NCI-H1105 (cell line): ENCODE measurements at places on chromosomes 11 and 22.

- no peak for DNase-seq
Observed at GRCh38 chr22:35960854-35961253, 67.8 kb downstream of the RBFOX2 start.

GRCh38 chr22:46272762-46273431 is 5.1 kb downstream of the TTC38 start:
- DNase-seq = no peak

GRCh38 chr22:40040927-40041326 is 46.2 kb downstream of the FAM83F start:
- DNase-seq = peak; percentile 87

DNA sequence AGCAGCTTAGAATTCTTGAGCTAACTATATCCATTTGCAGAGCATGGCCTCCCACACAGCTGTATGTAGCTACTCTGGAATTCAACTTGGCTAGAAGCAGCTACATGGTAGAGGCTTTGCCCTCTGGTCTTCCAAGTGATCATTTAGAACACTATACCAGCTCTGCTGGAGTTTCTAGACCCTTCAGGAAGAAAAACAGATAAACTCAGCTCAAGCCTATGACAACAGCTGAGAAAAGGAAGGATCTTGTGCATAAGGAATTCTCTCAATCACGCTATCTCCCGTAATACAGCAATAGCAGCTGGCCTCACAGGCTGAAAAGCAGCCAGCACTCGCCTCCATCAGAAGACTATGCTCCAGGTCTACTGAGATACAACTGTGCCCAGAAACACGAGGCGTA is 50.6 kb upstream of the APOA1 start:
- DNase-seq = no peak

- no peak for DNase-seq
Observed at GRCh38 chr22:47309476-47309875, 547.0 kb downstream of the TBC1D22A start.

- DNase-seq = no peak
Observed at GRCh38 chr11:102986815-102987214, 31.3 kb upstream of the MMP13 start.

- no peak for DNase-seq
Observed at GRCh38 chr11:1293619-1294015, 15.8 kb downstream of the TOLLIP start.

DNA sequence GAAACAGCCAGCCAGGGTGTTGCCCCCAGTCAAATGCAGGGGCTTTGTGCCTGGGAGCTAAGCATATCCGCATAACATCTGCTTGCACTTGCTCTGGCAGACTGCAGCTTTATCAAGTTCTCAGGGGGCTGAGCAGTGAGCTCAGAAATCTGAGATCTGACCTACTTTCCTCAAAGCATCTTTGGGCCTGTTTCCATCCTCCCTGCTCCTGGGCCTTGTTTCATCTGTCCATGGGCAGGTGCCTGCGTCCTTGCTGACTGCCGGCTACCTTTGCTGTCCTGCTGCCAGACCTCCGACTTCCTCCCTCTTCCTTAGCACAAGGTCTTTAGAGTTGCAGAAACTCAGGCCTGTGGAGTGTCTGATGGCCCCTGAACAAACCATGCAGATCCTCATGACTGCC is 131.2 kb upstream of the B3GAT1 start:
- no peak for DNase-seq

GRCh38 chr11:80562523-80563125 is 1121.8 kb upstream of the TENM4 start:
- DNase-seq = no peak

DNA sequence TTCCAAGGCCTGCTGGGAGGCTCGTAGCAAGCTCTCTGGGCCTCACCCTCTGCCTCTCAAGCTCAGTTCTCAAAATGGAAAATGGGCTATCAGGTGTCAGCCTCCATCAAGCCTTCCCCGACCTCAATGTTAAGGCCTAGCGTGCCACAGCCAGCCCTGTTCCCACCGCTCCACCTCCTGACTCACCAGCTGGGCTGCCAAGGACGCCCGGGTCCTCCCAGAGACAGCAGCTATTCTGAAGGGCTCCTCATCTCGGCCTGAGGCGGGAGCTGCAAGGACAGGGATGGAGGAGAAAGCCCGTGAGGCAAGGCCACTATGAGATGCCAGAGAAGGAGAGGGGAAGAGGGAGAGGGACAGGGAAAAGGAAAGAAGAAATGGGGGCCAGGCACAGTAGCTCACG is 19.9 kb downstream of the ARAP1 start:
- DNase-seq = no peak

GRCh38 chr11:116563712-116564047 is 209.1 kb downstream of the BUD13 start:
- DNase-seq = no peak

DNA sequence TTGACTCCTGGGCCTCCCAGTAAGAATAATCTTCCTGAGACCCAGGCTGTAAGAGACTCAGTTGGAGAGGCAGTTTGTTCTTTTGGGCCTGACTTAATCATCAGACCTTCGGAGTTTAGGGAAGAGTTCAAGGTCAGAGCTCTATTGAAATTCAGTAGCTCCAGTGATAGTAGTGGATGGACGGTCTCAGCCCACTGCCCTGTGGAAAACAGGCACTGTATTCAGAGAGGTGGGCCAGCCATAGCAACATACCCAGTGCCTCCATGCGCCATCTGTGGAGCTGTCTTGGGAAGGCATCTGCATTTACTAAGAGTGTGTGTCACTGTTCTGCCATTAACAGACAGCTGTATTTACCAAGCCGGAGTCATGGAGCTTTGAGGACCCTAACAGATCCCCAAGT is 2.9 kb downstream of the SMARCB1 start:
- no peak for DNase-seq

DNA sequence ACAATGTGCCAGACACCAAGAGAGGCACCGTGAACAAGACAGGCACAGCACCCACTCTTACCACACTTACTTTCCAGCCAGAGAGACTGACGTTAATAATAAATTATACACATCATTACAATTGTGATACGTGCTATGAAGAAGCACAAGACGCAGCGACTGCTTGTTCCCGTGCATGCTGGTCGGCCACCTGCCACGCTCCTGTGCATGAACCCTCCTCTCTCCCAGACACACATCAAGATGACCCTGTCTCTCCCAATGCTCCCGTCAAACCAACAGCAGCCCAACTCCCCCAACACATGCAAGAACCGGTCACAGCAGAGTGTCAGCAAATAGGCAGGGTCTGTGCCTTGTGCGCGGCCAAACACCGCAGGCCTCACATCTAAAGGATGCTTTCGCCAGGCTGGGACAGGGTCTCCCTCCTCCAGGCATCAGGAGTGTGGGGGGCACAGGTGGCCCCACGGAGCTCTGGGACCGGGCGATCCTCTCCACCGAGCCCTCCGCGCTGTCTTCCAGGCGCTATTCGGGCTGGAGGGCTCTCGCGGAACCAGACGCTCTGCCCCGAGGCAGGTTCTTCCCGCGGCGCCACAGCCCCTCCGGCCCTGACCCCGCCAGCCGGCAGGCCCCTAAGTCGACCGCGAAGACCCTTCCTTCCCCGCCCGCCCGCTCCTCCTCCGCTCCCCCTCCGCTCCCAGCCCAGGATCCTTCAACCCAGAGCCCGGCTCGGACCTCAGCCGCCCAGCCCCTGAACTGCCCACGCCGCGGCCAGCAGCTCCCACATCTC is 533 bp downstream of the SERGEF start:
- peak; percentile 41 for DNase-seq

DNA sequence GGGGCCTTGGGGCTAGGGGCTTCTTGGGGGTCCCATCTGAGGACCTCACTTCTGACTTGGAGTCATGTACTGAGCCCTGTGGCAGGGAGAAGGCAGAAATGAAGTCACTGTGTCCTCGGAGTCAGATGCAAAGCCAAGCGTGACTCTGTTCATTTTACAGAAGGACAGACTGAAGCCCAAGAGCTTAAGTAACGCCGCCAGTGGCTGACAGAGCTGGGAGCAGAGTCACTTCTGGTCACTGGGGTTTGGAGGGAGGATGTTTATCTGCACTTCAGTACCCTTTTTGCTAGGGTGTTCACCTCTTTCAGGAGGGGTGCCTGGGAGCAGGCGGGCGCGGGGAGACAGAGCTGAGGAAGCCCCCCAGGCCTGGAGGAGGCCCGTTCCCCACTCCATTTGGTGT is 10.7 kb downstream of the CD6 start:
- no peak for DNase-seq
